Stimulated activated CD8-positive, alpha-beta memory T cell treated with anti-CD3 and anti-CD28 coated beads, Interleukin-15, amount 100 ng/mL, for 24 hours (primary cell): ENCODE measurements at places on chromosomes 6 and 20.

GRCh38 chr6:127114214-127114760 is 4.2 kb upstream of the RSPO3 start:
- DNase-seq = no peak

GRCh38 chr6:15948930-15949900 is 179.7 kb upstream of the MYLIP start:
- no peak for DNase-seq

DNA sequence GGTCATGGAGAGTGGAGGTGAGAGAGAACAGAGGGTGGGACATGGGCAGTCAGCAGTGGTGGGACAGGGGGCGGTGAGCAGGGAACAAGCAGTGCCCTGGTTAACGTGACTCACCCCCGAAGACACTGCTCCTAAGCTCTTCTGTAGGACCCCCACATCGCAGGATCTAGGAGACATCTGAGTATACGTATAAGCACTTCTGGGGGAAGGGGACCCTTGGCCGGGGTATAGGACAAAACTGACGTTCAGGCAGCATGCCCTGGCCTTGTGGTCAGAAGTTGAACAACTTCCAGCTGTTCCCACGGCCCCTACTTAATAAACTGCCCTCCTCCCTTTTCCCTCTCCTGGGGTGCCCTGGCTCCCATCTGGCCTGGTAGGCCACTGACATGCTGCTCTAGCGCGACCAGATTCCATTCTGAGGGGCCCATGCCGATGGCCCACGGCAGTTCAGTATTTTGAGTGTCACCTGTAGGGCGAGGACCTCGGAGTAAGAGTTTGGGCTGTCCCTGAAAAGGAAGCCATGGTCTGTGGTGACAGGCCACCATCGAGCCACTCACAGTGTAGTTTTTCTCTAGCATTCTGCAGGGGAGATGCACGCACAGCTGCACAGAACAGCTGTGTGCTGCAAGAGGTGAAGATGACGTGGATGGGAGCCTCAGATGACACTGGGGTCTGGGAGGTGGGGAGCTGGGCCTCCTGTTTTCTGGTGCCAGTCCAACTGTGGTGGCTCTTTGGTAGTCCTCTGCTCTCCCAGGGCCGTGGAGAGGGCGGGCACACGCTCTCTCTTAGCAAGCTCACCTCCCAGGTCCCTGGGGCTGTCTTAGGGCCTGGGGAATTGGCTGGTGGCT is 38.4 kb downstream of the PPP1R3G start:
- DNase-seq = no peak

DNA sequence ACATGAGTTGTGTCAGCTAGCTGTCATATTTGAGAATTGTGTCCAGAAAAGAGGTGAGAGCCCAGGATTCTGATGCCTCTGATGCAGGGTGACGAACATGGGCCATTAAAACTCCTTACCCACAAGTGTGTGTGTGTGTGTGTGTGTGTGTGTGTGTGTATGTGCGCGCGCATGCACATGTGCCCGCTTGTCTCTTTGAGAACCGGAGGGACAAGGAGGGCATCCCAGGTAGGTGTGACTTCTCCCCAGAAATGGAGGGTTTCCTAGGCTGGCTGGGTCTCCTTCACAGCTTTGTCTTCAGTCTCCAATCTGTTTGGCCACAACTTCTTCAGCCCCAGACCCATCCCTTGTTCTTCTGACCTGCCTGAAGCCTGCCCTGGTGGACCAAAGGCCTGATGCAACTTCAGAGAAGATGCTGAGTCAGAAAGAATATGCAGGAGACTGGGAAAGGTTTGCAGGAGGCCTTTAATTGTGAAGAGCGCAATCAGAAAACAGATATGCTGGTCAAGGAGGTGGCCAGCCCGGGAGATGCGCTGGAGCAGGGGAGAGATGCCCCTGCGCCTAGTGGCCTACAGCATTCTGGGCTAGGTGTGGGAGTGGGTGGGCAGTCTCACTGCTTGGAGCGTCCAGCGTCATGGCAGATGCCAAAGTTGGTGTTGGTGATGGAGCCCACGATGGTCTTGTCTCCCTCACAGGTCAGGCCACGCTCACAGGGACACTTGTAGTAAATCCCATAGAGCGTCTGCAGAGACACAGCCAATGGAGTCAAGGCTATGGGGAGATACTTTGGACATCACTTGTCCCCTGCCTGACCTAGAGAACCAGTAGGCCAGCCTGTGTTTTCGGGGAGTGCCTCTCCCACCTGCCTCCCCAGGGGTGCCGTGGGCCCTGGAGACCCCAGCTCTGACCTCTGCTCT is 2.3 kb downstream of the CLPS start:
- DNase-seq = no peak

GRCh38 chr20:10061641-10062040 is 26.9 kb downstream of the ANKEF1 start:
- no peak for DNase-seq

DNA sequence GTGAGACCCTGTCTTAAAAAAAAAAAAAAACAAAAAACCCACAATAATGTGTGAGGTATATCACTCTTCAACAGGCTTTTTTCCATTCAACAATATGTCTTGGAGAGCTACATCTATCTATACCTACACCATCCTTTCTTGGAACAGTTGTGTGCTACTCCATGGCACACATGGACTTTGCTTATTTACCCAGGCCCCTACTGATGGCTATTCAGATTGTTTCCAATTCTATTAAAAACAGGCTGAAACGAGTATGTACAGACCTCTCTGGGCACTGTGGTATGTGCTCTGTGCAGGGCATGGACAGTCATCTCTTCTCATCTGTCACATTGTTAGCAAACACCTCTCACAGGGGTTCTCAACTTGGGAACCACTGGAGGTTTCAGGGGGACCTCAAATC is 28.1 kb downstream of the MRPL14 start:
- DNase-seq = no peak

DNA sequence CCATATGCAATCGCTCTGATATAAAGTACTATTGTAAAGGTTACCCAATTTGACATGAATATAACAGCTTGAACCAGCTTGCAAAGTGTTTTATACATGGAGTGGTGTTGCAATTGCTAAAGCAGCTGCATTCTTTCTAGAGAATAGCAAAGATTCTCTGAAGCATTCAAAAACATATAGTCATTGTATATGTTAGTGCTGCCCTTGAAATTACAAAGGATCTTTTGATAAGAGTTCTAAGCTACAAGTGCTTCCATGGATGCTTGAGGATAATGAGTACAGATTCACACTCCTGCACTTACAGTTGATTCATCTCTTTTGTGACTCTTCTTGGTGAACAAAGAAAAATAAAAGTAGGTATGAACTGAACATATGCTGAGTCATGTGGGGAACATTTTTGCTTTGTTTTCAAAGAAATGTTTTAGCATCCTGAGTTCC is 175.7 kb downstream of the ALDH8A1 start:
- no peak for DNase-seq

GRCh38 chr6:52337633-52338290 is 24.2 kb upstream of the PAQR8 start:
- no peak for DNase-seq
